ENCODE measurements at places on chromosomes 12 and 14.

GRCh38 chr12:39606712-39607423, 12.7 kb downstream of the ABCD2 start:
- no peak for DNase-seq

- no peak for DNase-seq
Observed at GRCh38 chr14:61662437-61663311, 32.6 kb upstream of the HIF1A start.

DNA sequence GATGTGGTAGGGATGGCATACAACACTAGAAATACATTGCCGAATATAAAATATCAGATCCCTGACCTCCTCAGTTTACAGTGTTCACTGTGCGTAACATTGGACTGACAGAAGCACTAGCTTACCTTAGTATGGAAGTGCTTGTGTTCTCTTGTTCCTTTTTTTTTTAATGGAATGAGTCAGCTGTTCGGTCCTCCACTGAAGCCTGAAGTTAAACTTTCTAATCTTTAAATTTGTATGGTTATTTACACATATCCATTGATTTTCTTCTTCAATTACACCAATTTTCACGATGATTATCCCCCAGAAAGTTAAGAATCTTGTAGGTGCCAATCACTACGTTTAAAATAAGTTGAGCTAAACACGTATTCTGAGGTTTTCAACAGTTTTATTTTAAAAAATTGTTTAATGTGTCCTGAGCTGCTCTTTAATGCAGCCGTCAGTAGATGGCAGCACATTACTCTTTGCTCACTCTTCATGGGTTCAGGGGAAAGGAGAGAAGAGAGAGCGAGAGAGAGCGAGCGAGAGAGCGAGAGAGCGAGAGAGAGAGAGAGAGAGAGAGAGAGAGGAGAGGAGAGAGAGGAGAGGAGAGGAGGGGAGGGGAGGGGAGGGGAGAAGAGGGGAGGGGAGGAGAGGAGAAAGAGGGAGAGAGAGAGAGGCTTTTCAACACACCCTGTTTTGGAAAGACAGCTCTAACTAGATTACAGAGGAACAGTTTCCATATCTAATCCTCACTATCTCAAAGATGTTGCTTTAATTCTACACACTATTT, 134.7 kb upstream of the SCAF11 start:
- DNase-seq, result peak; percentile 75

- no peak for DNase-seq
Observed at GRCh38 chr12:49403971-49404450, 36.7 kb downstream of the SPATS2 start.

GRCh38 chr12:95322326-95322725, 104.7 kb downstream of the VEZT start:
- DNase-seq, result no peak

GRCh38 chr12:57762463-57762862, 4.4 kb downstream of the CYP27B1 start:
- no peak for DNase-seq

DNA sequence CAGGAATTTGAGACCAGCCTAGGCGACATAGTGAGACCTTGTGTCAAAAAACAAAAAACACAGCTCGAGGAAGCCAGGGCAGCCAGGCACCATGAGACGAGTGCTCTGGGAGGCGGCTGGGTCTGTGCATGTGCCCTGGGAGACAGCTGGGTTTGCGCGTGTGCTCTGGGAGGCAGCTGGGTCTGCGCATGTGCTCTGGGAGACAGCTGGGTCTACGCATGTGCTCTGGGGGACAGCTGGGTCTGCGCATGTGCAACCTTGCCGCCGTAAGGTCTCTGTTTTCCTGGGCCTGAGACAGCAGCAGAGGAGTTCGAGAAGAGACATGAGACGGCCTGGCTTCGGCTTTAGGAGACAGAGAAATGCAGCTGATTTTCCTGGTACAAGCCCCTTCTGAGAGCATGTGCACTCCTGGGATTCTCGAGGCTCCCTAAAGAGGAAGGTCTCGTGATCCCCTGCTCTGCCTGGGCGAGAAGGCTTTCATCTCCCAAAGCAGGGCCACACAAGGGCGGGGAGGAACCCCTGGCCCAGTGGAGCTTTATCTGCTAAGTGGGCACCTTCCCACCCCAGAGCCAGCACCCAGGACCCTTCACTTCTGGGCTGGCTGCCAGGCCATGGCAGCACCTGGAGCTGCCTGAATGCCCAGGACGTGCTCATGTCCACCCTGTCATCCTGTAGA, 3.5 kb upstream of the BDKRB1 start:
- no peak for DNase-seq

DNA sequence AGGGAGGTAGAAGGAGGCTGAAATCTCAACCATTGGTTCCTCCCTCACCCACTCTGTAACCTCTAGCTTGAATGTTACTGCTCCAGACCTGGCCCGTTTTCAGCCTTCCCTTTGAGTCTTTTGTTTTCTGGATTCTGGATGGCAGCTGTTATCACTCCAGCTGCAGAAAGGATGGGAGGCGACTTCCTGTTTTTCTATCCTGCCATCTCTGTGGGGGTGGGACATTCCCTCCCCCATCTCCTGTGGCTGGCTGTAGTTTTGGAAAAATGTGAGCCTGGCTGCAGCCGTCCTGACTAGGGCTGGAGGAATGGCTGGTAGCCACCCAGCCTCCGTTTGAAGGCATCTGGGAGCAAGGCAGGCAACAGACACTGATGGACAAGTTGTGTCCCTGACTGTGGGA, 2.9 kb upstream of the PPFIBP1 start:
- no peak for DNase-seq

DNA sequence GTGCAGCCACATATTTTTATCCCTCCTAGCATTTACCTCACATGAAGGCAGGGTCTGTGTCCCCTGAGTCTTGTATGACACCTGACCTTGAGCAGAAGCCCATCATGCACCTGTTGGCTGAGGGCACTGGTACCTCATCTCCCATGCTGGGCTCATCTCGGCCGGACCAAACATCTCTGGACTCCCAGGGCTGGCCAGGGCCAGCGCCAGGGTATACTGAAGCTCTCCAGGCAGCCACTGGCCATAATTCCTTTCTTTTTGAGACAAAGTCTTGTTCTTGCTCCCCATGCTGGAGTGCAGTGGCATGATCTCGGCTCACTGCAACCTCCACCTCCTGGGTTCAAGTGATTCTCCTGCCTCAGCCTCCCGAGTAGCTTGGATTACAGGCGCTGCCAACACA, 22.0 kb downstream of the HVCN1 start:
- DNase-seq, result no peak

DNA sequence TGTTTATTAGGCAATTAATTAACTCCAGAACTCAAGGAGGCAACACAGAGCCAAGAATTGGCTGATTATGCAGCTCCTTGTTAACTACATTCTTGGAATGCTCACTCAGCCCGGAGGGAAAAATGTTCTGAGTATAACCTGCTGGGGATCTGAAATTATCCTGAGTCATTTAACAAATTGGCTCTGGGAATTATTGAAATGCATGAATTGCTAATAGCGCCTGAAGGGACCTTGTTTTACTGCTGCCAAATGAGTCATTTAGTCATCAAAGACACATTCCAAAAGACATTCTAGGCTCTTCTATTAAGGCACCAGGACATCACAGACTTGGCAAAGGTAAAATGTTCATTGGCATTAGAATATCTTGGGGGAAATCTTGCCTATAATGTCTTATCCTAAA, 13.0 kb downstream of the TMEM52B start:
- DNase-seq, result no peak

- DNase-seq, result no peak
Observed at GRCh38 chr14:94370524-94370910, 17.9 kb downstream of the SERPINA1 start.

GRCh38 chr14:80695869-80696268, 245.7 kb downstream of the CEP128 start:
- no peak for DNase-seq

DNA sequence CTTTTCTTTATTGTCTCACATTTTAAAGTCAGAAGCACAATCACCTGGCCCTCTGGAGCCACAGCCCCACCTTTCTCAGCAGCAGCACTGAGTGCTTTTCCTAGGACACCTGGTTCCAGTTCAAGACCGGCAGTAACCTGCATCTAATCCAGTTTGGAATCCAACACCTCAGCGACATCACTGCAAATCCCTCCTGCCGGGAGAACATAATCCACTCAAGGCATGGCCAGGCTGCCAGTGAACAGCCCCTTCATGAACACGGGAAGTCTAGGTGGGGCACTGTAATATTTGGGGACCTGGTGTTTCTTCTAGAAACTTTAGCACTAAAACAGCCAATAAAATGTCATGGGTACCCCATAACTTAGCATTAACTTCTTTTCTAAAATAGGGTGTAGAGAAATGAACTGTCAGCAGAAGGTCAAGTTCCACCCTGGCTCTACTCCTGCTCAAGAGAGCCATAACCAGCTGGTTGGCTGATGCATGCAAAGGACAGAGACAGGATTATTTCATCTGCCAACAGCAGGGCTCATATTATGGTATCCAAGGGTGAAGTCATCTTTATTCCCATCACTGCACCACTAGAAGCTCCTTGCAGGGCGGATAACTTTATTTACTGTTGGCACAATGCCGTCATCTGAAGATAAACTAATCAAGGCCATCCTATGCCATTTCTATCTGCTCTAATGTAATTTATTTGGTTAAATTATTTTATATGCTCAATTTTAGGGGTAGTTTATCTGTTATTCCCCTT, 76.7 kb downstream of the TTC7B start:
- no peak for DNase-seq

GRCh38 chr12:51371295-51371953, 19.8 kb downstream of the GALNT6 start:
- peak; percentile 55 for DNase-seq

DNA sequence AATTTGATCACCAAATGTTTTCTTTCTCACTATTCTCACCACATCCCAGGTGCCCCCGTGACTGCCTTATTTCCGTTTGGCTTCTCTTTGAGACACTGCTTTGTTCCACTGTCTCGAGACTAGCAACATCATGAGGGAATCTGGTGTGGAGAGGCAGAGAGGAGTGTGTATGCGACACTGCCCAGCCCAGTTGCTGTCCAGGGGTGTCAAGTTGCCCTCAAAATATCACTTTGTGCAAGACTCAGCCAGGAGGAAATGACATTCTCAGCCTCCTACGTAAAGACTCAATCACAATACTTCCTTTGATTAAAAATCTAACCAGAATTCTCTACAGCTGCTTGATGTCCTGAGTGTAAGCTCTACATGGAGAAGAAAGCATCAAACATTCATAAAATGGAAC, 48.2 kb upstream of the EEA1 start:
- no peak for DNase-seq

DNA sequence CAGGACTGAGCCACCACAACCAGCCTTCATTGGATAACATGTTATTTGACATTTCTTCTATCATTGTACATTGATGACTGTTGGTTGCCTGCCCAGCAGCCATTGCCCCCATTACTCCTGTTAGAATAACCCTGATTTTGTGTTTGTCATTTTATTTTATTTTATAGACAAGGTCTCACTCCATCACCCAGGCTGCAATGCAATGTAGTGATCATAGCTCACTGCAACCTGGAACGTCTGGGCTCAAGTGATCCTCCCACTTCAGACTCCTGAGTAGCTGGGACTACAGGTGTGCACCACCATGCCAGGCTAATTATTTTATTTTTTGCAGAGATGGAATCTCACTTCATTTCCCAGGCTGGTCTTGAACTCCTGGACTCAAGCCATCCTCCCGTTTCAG, 33.2 kb upstream of the LTA4H start:
- no peak for DNase-seq

DNA sequence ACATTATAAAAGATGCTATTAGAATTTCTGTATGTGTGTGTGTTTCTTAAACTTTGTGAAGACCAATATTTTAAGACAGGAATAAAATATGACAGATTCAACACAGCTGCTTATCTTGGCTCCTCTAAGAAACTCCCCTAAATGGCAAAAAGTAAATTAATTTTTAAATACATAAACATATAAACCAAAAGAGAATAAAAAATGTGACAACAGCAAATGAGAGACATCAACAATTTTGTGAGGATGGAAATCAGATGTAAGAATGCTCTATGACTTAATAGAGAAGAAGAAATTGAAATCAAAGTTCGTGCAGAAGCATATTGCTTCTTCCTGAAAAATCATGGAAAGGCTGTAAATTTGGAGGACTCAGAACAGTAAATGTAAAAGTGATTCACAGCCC, 1083.8 kb downstream of the FLRT2 start:
- peak; percentile 47 for DNase-seq

DNA sequence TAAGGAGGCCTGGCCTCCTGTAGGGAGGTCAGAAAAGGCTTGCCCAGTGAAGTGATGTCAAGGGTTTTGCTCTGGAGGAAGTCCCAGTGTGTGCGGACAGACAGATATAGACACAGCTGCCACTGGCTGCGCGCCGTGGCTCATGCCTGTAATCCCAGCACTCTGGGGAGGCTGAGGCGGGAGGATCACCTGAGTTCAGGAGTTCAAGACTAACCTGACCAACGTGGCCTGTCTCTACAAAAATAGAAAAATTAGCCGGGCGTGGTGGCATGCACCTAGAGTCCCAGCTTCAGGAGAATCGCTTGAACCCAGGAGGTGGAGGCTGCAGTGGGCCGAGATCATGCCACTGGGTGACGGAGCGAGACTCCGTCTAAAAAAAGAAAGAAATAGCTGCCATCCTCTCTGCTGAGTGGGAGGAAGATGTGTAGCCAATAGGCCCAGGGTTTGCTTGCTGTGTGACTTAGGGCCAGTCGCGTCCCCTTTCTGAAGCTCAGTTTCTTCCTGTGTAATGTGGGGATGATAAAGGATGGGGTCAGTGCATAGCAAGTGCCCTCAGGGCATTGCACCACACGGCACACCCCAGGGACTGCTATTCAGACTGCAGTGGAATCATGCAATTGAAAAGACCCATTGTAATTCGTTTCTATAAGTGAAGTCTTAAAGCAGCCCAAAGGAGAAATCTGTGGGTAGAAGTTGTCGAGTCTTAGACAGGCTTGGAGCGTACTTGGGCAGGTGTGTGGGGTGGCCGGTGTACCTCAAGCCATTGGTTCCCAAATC, 18.7 kb upstream of the MLEC start:
- DNase-seq, result no peak

- DNase-seq, result no peak
Observed at GRCh38 chr12:120490325-120490724, 5.6 kb upstream of the DYNLL1 start.

DNA sequence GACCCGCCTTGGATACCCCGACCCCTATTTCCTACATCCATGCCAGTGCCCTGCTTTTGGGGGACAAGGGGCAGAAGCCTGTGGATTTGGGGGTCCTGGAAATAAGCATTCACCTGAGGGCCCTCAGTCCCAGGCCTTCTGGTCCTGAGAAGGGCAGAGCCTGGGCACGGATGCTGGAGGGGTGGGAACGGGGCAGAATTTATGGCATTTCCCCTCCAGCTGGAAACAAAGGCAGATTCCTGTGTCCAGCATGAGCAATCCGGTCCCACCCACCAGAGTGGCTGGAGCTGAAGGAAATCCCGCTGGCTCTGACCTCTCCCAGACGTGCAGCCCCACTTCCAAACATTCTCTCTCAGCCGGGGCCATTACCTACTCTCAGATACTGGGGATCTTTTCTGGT, 9.3 kb downstream of the ANKRD33 start:
- no peak for DNase-seq

DNA sequence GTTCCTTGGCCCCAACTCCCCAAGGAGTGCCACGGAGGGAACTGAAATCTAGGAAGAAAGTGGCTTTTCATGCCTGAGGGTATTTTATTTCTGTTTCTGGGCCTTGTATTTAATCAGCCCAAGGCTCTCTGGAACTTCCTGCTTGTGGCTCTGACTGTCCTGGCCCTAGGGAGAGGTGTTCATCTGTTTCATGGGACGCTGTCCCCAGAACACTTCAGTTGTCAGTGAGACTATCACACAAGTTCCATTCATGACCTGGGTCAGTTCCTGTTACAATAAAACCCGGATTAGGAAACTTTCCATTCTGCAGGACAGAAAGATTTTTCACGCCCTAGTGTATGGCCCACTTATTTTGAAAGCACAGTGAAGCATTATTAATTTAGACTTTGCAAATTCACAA, 18.5 kb upstream of the TC2N start:
- no peak for DNase-seq

- no peak for DNase-seq
Observed at GRCh38 chr12:85920324-85920947, 46.3 kb downstream of the NTS start.

Data from urinary bladder (tissue), 4 donors.